Activated CD8-positive, alpha-beta memory T cell treated with anti-CD3 and anti-CD28 coated beads for 4 hours (primary cell): ENCODE measurements at places on chromosomes 3 and 15.

- peak; percentile 52 for DNase-seq
Observed at GRCh38 chr3:50587806-50588758, 18.8 kb downstream of the HEMK1 start.

- no peak for DNase-seq
Observed at GRCh38 chr3:2862366-2862765, 247.8 kb downstream of the IL5RA start.

GRCh38 chr3:42547401-42547945 is 34.3 kb downstream of the SEC22C start:
- DNase-seq, result peak; percentile 45

DNA sequence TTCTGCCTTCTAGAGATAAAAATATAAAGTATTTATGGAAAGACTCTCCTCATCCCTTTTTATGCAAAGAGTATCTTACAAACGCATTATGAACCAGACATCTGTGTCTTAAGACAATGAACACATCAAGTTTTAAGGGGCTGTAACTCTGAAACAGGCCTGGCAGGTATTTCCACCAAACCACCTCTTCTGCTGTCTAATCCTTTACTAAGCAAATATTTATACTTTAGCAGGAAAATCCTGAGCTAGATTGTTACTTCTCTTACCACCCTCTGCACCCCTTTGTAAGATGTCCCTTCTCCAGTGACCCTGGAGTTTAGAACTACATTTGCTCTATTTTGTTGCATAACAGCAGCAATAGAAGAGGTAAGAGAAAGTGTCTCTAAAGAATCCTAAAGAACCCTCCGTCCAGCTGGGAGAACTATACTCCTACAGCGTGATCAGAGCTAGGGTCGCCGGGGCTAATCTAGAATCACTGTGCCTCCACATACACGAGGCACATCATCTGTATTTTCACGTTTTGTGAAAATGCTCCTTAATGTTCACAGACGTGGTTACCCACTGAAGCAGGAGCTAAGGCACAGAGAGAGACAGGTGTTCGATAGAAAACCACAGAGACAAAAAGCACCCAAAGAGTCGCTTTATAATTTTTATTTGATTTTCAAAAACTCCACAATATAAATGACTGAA is 129.6 kb downstream of the FOXP1 start:
- DNase-seq, result no peak

- no peak for DNase-seq
Observed at GRCh38 chr3:115792206-115792955, 169.1 kb downstream of the GAP43 start.

- DNase-seq, result no peak
Observed at GRCh38 chr3:190076601-190077394, 43.9 kb downstream of the P3H2 start.

DNA sequence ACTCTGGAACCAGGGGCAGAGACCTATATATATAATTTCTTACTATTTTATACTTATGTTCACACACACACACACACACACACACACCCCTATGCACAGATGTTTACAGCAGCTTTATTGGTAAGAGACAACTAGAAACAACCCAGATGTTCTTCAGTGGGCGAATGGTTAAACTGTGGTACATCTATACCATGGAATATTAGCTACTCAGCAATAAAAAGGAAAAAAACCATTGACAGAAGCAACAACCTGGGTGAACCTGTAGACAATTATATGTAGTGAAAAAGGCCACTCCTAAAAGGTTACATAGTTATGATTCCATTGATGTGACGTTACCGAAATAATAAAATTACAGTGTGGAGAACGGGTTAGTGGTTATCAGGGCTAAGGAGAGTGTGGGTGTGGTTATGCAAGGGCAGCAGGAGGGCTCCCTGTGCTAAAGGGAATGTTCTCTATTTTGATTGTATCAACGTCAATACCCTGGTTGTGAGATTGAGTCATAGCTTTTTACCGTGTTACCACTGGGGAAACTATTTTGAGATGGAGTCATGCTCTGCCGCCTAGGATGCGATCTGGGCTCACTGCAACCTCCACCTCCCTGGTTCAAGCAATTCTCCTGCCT is 85.5 kb downstream of the FLNB start:
- no peak for DNase-seq

DNA sequence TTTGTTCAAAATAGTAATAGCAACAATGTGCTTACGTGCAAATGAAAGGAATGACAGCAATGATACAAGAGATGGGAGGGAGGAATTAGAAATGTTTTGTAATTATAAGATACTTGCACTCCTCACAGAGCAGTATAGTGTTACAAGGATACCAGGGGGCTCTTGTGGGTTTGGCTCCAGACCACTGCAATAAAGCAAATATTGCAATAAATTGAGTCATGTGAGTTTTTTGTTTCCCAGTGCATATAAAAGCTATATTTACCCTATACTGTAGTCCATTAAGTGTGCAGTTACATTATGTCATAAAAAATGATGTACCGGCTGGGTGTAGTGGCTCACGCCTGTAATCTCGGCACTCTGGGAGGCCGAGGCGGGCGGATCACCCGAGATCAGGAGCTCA is 864.3 kb downstream of the NSUN3 start:
- no peak for DNase-seq
